Posterior vena cava (tissue), 2 donors: ENCODE measurements at places on chromosomes 1 and 21. TPM values are rescaled to one million over a fixed set of nuclear protein-coding genes. Genes with fewer than 3 reads are reported as not detected.
A peak's percentile ranks its signal among the peaks of the same experiment; 100 is the strongest.

FAM131C gene
- total RNA-seq: 0.88 TPM

GRCh38 chr1:183180634-183181056, 5.4 kb upstream of the LAMC2 start:
- DNase-seq: peak; percentile 86

DNA sequence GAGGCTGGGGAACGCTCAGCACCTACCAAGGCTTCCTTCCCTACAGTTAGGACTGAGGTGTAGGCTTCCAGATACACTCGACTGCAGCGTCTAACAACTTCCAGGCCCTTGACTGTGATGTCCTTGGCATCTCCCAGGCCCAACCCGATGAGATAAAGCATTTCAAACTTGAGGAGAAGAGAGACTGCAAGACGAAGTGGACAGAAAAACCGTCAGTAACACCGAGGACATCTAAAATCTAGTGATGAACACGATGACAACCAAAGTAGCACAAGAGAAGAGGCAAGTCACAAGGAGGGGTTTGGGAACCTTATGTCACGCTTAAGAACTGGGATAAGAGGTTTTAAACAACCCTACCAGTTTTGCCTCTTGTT, 314 bp downstream of the DPH5 start:
- DNase-seq: no peak

CENPS gene
- 7.8 TPM for total RNA-seq

DNA sequence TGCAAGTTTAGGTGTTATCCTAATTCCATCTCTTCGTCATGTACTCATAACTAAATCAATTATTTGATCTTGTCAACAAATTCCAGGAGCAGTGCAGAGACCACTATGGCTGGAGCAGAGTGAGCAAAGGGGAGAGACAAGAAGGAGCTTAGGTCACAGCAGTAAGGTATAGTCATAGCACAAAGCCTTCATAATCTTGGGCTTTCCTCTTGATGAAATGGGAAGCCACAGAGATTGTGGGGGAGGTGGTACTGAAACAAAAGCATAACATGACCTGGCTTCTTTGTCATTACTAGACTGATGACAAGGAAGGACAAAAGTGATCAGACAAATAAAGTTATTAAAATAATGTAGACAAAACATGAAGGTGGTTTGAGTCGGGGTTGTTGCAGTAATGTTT, 60.1 kb upstream of the PTGS2 start:
- no peak for DNase-seq

DNA sequence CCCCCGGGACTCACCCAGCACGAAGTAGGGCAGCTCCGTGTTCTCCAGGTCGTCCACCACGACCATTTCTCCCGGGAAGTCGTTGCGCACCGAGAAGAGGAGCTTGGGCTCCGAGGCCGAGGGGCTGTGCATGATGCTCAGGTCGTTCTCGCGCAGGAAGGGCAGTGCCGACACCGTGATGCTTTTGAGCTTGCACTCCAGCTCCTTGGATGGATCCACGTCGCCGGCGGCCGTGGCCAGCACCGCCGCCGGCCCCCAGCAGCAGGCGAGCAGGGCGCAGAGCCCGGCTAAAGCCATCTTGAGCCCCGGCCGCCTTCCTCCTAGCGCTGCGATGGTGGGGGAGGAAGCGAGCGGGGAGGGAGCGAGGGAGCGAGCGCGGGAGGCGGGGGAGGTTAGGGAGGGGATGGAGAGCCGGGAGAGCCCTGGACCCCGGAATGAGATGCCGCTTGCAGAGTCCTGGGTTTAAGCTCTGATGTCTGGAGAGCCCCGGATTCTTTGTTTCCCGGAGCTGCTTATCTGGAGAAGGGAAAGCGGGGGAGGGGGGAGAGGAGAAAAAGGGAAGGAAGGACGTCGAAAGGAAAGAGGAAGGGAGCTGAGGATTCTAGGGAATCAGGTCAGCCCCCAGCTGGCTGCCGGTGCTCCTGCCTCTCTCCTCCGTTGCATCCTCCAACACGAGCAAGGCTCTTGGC, at the start of gene ASTN1:
Gene ASTN1, minus strand, starts transcription at position 333 of the 689 bp plus-strand sequence. Its CDS starts 36 bp downstream, at position 297.
- DNase-seq: peak; percentile 64

DNA sequence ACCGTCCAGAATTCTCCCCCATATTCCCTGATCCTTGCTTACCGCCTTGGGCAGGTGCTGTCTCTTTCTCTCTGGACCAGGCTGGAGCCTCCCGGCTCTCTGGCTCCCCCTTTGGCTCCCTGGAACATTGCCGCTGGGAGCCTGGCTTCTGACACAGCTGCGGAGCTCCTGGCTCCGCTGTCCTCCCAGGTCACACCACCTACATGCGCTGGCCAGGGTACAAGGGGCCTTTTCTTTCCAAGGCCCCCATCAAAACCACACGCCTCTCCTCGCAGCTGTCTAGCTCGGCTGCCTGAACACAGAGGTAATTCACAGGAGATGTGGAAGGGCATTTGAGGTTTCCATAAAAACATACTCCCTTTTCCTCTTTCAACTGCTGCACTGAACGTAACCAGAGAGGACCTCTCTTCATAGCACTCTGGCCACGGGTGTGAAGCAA, 7.5 kb upstream of the ZNF648 start:
- DNase-seq: no peak

DNA sequence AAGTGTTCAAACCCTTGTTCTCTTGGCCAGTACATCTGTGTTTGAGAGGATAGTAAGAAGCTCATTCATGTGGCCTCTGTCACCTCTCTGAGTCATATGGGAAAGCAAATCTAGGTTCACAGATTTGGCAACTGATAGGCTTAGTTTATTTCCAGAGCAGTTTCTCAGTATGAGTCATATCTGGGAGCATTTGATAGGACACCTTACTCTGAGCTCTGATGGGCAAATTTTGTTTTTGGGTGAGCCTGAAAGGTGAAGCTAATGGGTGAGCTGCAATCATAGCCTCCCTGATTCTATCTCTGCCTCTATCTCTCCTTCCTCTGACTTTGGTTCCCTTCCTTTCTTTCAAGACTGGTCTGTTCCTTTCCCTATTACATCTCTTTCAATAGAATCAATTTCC, 134.4 kb downstream of the S1PR1 start:
- no peak for DNase-seq

KANK4 gene
- 0.37 TPM for total RNA-seq

CYYR1 gene
- 18.1 TPM for total RNA-seq

- no peak for DNase-seq
These were observed 1349.0 kb upstream of the B3GALT2 start for GRCh38 chr1:194535369-194535768.

- no peak for DNase-seq
These were observed 34.7 kb downstream of the UBE2G2 start for GRCh38 chr21:44766818-44767354.

DNA sequence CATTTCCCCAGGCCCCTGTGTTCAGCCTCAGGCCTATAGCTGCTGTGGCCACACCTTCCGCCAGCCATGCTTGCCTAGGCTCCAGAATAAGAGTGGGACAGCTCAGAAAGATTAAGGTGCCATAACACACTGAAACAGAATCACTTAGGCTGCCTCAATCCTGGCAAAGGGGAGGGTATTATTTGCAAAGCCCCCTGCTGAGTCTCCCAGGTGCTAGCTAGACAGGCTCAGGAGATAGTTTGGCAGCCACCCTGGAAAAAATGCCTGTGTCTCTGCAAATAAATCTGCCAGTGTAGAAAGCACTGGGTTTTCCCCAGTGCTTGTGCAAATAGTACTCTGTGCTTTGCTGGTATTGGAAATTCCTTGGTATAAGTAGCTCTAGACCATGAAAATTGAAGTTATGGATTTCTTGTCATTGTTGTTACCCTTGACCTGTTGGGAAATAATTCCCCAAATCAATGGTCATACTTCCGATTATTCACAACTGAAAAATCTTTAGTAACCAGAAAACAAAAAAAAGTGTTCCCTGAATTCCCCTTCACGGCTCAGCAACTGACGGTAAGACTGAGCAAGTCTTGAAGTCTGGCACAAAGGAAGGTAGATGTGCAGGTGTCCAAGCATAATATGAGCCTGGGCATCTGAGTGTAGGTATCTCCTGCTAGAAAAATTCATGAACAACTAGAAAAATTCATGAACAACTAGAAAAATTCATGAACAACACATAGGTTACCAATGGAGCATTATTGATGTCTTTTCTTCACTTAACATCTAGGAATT, 56.9 kb downstream of the PROX1 start:
- DNase-seq: no peak

DNA sequence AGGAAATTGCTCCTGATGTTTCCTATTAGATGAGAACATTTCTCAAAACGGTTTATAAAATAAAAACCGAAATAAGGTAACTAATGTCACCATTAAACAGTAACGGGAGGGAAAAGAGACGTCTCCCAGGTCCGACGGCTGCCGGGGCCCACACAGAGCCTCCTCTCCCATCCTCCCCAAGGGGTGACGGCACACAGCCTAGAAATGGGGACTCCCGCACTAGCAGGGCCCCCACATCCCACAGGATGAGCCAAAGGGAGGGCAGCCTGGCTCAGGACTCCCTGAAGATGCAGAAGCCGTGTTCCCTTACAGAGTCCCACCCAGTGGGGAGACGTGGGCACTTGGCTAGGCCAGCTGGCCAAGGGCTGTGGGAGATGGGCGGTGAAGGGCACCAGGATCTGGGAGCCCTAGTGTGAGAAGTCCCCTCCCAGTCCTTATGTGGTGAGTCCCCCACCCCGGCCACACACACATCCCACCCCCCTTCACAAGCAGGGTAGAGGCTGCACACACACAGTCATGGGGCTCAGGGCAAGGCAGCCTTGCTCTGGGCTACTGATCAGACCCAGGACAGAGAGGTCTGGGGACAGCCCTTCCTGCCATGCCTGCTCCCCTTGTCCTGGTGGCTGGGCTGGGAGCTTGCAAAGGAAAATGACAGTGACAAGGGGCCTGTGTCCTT, 3.3 kb downstream of the KRTAP10-3 start:
- DNase-seq: peak; percentile 59

ATP6V1G3 gene
- not detected for total RNA-seq

FCN3 gene
- total RNA-seq: 11.6 TPM

- DNase-seq: no peak
These were observed 131.2 kb downstream of the AKT3 start for GRCh38 chr1:243718893-243719292.

- no peak for DNase-seq
These were observed 20.1 kb downstream of the INKA2 start for GRCh38 chr1:111719135-111719534.

SNAP47 gene
- 16.3 TPM for total RNA-seq

DNA sequence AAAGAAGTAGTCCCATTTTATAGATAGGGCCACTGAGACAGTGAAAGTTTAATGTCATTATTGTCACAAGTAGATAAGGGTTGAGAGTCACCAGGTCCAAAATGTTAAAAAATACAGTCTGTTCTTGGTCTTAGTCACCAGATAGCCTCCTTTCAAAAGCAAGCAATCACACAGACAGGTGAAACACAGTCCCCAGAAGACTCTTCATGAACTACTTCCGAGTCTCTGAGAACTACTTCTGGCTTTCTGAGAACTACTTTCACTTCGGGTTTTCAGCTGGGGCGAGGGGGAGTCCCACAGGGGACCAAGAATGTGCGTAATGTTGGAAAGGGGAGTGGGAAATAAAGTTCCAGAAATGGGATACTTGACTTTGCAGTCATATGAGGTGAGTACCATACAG, 143.2 kb downstream of the HHIPL2 start:
- DNase-seq: no peak

DNA sequence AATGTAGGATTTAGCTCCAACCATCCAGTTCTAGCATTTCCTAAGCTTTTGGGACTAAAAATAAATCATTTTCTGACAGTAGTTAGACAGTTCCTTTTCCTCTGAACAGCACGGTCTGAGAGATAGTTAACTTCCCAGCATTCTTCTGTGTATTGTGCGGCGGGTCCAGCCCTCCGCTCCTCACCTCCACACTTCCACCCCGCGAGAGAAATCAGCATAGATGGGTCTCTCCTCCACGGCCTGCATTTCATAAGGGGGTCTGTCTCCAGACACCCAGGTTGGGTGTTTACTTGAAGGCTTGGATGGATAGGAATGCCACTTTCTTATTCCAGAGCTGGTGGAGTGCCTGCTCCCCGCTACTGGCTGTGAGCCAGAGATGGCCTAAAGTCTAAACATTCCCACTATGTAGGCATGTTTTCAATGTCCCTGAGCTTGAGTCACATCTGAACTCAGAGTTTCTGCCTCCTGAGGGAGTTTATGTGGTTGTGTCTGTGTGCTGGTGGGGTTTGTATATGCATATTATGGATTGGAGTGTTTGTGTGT, 38.0 kb upstream of the PPP2R5A start:
- no peak for DNase-seq

DNA sequence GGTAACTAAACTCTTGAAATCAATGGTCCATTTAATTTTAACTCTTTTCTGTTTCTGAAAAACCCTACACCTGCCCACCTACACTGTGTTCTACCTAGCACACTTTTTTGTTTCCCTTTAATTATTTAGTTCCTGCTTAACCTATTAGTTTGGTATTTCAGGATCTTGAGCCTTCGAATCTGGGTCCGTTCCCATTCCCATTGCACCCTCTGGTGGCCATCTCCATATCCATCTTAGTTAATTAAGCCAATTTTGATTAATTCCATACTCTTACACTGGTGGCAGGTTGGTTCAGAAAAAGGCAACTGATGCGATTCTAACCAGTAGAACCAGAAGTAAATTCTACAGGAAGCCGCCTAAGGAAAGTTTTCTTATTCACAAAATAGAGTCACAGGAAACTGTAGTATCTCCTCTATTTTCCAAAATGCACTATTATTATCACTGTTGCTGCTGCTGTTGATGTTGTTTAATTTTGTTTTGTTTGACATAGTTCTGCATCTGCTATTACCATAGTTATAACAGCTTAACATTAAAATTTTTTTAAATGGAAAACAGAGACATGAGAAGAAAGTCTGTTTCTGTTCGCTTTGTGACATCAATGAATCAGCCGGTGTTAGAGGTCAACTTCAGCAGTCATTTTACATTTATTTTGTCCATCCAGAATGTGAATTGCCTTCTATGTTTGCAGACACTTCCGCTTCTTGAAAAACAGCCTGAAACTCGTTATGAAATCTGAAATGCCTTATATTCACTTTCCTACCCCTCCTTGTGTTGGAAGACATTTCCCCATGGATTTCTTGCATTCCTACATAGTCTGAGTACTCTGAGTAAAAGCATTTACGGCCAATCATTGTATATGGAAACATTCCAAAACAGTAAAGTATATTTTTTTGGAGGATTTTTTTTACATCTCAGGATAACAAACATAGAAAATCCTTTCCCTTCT, 115.5 kb upstream of the NCAM2 start:
- DNase-seq: no peak

DNA sequence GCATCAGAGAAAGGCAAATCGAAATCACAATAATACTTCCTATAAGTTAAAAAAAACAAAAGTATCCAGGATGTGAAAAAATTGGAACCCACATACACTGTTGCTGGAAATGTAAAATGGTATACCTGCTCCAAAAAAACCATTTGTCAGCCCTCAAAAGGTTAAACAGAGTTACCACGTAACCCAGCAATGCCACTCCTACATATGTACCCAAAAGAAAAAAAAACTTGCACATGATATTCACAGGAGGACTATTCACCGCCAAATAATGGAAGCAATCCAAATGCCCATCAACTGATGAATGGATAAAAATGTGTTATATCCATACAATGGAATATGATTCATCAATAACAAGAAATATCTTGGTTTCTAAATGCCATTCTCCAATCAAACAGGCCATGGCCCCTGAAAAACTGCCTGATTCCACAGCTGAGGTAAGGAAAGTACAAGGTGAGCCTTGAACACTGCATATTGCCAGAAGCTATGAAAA, 38.8 kb upstream of the PSMG1 start:
- DNase-seq: no peak

KMO gene
- total RNA-seq: 1.1 TPM
